ENCODE measurements at places on chromosomes 5 and 9.

- DNase-seq: no peak
Observed at GRCh38 chr5:136094189-136094912, 38.3 kb upstream of the SMAD5 start.

GRCh38 chr9:132596200-132596599 lies 13.8 kb downstream of the BARHL1 start:
- no peak for DNase-seq

DNA sequence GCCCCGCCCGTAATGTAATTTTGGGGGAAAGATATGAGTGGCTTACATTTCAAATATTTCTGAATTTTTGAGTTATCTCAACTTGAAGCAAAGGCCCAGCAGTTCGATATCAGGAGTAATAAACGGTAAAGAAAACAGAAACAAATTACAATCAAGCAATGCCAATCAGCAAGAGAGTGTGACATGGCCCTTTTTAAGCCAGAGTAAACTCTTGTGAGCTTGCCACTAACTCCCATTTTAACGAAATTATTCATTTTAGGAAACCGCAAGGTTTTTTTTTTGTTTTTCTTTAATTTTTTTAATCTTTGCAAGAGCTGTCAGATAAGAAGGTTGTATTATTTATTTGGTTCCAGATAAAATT lies 17.6 kb upstream of the CDK7 start:
- no peak for DNase-seq

DNA sequence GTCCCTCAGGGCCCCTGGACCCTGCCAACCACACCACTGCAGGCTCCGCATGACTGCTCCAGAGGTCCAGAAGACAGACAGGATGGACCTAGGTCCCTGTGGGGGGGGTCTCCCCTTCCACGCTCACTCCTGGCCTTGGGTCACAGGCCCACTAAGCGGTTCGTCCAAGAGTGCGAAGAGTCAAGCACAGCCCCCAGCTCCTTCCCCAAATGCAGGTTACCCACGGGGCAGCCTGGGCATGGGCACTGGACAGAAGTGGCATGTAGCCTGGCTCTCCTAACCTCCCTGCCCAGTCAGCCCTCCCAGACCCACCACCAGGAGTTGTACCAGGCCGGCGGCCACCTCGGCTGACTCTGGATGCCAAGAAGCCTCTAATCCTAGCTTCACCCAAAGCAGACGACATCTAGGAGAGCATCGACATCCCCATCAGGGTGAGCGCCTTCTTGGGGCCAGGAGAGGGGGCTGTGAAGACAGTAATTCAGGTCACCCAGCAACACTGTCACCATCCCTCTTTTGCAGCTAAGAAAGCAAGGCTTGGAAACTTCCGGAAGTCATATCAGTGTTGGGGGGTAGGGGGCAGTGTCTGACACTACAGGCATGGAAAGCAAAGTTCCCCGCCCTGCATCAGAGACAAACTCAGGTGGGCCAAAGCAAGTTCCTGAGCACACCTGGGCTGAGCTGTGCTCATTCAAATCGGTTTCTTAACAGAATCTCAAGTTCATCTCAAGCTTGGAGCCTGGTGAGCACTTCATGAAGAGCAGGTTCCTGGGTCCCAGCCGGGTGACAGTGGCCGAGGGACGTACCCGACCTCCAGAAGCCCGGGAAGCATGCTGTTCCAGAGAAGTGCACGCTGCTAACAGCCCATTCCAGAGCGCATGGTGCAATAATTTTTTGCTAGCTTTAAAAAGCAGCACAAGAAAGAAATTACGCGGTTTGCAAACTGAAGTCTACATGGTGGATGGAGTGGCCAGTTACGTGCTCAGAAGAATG lies 68.7 kb downstream of the SEMA4D start:
- DNase-seq: no peak

DNA sequence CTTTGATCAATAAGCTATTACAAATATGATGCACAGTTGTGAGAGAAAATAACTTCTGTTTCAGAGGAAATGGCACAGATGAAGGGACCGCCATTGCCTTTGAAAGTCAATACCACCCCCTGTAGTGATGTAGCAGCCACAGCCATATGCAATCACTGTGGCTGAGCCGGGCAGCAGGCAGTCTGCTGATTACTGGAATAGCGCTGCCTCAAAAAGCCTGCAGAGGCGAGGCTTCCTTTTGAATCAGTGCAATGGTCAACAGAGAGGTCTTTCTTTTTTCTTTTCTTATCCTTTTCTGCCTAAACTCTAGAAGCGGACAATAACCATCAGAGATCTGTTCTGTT lies 265.1 kb upstream of the TAS2R1 start:
- DNase-seq: no peak

GRCh38 chr5:6699357-6699756 lies 13.9 kb upstream of the TENT4A start:
- DNase-seq: no peak

GRCh38 chr9:116288658-116289057 lies 135.1 kb downstream of the PAPPA start:
- no peak for DNase-seq

DNA sequence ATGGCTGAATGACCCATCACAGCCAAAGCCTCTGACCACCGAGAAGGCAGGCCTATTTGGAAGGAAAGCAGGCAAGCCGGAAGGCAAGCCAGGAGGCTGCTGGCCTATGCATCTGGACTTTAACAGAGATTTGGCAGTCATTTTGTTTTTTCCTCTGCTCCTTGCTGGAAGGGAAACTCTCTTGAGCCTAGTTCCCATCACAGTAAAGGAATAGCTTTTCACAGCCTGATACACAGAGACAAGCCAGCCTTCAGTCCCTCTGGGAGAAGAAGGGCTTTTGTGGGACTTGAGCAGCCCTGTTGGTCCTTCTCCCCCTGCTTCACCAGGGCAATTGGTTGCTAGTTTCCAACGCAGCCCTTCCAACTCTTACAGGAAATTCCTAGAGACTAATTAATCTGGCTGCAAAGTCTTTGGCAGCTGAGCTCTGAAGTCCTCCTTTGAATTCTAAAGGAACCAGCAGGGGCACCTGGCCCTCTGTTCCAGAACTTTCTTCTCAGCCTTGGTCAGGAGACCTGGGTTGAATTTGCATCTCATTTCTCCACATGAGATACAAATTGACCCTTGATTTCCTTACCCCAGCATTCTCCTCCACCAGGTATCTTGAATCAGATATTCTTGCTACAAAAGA lies 157.3 kb upstream of the EPB41L4A start:
- DNase-seq: no peak

DNA sequence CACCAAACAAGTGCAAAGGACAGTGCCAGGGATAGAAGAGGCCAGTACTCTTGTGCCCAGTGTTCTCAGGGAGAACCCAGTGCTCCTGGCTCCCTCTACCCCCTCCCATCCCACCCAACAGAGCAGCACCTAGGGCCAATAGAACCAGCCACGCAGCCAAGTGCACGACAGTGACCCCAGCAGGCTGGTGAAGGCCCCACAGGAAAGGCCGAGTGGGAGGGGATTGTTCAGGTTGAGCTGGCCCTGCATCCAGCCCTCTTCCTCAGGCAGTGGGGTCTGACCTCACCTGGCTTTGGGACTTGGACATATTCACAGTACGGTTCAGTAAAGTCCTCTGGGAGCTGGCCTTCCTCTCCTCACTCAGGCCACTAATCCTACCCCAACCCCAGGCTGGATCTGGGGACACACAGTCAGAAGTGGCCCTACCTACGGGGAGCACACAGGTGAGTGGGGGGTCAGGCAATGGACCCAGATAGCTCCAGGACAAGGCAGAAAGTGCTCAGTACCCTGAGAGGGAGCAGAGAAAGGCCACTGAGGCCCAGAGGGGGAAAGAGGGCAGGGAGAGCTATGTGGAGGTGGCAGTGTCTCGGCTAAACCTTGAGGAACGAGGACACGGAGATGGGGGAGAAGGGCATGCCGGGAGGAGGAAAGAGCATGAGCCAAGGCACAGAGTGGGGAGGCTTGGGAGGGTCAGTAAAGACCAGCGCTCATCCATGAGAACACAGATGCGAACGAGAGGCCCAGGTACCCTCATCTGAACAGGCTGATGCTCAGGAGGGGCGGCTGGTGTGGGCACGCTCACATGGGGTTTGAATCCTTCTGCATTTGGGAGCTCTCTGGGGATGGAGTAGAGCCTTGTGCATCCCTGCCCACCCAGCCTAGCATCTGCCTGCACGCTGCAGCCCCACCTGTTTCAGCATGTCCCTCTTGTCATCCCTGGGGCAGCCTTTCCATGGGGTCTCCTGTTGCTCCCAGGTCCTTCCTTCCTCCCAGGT lies 25.6 kb downstream of the POLR1E start:
- DNase-seq: no peak

DNA sequence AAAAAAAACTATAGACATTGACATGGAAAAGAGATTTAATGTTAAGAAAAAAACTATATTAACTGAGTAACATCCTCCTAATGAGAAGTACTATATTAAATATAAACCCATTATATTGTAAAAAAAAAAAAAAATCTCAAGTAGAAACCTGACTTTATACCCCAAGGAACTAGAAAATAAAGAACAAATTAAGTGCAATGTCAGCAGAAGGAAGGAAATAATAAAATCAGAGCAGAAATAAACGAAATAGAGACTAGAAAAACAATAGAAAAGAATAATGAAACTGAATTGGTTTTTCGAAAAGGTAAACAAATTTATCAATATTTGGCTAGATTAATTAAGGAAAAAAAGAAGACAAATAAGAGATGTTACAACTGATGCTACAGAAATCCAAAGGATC lies 329.1 kb upstream of the ZNF608 start:
- no peak for DNase-seq

DNA sequence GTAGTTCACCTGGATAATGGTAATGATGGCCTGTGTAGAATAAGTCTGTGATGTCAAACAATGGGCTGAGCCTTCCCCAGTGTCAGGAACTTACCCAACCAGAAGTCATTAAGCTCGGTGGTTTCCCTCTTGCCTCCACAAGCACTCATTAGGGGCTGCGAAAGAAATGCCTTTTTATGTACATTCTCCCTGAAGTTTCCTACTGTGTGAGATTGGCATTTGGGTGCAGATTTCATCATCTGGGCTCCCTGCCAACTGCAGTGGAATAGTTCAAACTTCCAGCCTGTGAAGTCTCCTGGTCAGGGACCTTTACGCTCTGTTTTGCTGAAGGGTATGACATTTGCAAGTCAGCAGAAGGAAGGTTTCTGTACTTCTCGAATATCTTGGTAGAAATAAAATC lies 41.6 kb upstream of the TMEM215 start:
- DNase-seq: no peak

GRCh38 chr9:126301985-126302603 lies 24.5 kb upstream of the MVB12B start:
- DNase-seq: no peak

DNA sequence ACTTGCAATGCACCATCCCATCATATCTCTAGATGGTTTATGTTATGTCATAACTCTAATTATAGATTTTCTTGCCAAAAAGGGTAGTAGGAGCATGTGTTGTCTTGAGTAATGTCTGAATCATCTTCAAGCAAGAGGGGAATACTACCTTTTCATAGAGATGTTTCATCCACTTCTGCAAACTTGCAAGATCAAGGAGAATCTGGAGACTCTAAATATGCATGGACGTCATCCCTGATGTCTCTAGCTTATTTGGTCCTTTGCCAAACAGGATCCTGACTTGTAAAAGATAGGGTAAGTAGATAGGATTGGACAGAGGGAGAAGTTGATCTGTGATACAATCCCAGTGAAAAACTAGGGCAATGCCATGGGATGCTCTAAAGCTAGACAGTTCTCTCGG lies 246.5 kb downstream of the DMRTA1 start:
- no peak for DNase-seq

- no peak for DNase-seq
Observed at GRCh38 chr5:134784241-134784920, 25.8 kb downstream of the DDX46 start.

DNA sequence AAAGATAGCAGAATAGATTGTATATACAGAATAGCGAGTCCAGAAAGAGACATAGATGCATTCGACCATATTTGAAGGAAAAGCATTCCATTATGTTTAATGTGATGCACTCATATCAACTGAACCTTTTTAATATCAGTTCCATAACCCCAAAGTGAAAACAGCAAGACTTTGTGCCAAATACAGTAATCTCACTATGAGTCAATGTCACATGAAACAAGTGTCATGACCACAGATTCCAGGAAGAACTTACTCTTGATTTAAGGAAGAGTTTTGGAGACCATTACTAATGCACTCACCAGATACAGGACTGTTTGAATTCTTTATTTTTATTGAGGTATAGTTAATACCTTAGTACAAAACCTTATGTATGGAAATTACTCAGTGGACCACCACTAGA lies 220.5 kb downstream of the SH3GL2 start:
- no peak for DNase-seq

DNA sequence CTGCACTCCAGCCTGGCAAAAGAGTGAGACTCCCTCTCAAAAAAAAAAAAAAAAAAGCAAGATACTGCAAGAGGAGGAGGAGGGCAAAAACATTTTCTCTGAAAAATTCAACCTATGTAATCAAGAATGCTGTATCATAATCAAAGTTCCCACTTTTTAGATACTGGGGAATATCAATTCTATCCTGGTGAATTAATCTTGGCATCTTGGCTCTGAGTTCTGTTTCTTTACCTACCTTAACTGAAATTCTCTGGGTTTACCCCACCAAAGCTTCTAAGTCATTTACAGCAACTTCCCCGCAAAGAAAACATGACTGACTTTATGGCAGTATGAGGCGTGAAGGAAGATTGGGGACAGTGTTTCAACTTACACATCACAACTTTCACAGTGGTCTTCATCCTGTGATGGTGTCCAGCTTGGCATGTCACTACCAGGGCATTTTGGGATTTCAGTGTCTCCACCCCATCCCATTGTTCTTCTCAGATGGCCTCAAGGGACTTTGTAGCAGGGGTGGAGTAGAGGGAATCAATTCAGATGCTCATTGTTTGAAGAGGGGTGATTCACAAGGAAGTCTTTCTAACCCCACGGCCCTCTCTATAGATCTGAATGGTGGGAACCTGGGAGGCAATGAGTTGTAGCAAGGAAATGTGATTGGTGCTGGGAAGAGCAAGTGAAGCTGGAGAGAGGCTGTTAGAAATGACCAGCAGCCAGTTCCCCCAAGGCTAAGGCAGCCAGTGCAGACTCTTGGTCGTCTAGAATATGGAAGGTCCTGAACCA lies 130.5 kb downstream of the SCAMP1 start:
- DNase-seq: no peak

GRCh38 chr9:91778031-91778430 lies 172.0 kb downstream of the ROR2 start:
- DNase-seq: no peak

DNA sequence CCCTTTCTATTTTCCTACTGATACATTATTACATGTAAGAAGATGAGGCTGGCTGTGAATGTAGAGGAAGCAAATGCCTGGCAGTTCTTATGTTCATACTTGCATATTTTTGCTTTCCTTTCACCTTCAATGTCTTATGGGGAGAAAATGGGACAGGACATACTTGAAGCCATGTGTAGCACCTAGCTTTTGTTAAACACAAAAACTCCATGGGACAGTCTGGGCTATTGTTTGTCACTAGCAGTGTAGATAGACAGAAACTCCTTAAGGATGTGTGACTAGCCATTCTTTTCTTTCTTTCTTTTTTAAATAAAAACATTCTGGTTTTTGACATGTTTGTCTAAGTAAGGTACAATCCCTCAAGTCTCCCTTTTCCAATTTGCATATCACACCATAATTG lies 122.7 kb downstream of the ARL15 start:
- no peak for DNase-seq
